ENCODE measurements at places on chromosomes 6 and 20. TPM values are rescaled to one million over a fixed set of nuclear protein-coding genes. Genes with fewer than 3 reads are reported as not detected.

GRCh38 chr20:258963-259362 is 1.4 kb downstream of the DEFB132 start:
- DNase-seq, result no peak

- DNase-seq, result no peak
Measured at GRCh38 chr6:128316258-128316929, 204.0 kb downstream of the PTPRK start.

GRCh38 chr6:63295553-63296194 is 24.1 kb downstream of the LGSN start:
- no peak for DNase-seq

- DNase-seq, result no peak
Measured at GRCh38 chr6:31579546-31580437, 2.4 kb downstream of the LTB start.

The SFTA2 gene
- not detected for total RNA-seq

The CRISP3 gene
- total RNA-seq, result not detected

The SLC22A1 gene
- total RNA-seq, result 0.17 TPM

Measured in A172 (cell line).